Lower leg skin (tissue), 4 donors: ENCODE measurements at places on chromosomes 1 and 21. TPM values are rescaled to one million over a fixed set of nuclear protein-coding genes. Genes with fewer than 3 reads are reported as not detected.

The CSMD2 gene
- total RNA-seq: not detected

The SDE2 gene
- total RNA-seq: 29.7 TPM

The TEX38 gene
- not detected for total RNA-seq

- DNase-seq: no peak
Measured at GRCh38 chr21:34693192-34693810, 24.5 kb downstream of the CLIC6 start.

- no peak for DNase-seq
Measured at GRCh38 chr21:44996501-44996921, 56.7 kb downstream of the SLX9 start.

DNA sequence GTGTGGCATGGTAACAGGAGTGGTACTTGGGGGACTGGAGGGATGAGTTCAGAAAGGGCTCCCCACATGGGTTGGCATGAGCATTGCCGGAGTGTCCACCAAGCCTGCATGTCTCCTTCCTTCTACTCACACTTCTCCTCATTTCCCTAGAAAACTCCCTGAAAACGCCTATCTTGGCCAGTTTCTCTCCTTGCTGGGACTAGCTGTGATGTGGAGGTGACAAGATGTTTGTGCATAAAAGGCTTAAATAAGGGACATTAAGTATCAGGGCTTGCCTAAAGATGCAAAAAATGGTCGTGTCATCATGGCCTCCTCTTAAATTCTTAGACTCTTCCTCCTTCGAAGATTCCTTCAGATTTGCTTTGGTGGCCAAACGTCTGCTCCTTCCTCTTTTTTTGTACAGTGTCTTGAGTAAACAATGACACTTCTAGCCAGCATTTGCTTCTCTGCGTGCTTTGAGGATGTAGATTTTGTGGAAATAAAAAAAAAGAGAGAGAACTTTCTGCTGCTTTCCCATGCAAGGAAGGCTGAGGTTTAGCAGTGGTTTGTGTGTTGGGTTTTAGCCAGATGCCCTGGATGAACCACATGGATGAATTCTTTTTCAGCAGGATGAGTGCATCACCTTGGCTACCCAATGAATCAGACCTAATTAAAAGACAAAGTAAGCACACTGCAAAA, 239.1 kb upstream of the IRF2BP2 start:
- DNase-seq: no peak

DNA sequence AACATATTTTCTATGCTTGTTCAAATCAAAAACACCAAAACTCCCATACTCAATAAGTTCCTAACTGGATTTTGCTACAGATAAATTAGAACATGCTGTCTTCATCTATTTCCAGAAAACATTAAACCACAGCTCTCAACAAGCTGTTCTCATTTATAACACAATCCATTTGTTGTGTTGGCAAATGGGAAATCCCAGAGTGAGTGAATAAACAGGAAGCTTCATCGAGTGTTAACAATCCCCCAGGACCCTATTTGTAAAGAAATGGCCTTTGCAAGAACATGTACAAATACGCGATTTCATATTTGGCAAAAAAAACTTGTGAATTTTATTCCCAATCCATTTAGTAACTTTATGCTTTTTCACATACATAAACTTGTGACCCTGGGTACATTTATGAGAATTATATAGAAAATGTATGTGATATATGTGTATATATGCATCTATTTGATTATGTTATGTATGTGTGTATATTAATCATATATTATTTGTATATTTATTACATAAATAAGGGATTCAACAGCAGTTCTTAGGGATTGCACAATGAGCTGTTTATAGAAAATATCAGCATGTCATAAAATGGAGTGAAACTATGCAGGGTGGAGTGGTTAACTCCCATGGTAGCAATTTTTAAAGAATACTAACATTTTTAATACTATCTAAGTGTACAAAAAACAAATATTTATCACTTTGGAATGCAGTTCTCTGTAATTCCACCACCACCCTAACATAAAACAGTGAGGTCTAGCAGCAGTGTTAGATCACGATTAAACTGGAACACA, 160.0 kb downstream of the NEGR1 start:
- DNase-seq: no peak

The KCNE1 gene
- total RNA-seq: 0.79 TPM

- no peak for DNase-seq
Measured at GRCh38 chr21:38300141-38300578, 43.4 kb downstream of the KCNJ15 start.

The OR6K2 gene
- not detected for total RNA-seq

- no peak for DNase-seq
Measured at GRCh38 chr21:42629933-42630589, 23.4 kb upstream of the PDE9A start.

DNA sequence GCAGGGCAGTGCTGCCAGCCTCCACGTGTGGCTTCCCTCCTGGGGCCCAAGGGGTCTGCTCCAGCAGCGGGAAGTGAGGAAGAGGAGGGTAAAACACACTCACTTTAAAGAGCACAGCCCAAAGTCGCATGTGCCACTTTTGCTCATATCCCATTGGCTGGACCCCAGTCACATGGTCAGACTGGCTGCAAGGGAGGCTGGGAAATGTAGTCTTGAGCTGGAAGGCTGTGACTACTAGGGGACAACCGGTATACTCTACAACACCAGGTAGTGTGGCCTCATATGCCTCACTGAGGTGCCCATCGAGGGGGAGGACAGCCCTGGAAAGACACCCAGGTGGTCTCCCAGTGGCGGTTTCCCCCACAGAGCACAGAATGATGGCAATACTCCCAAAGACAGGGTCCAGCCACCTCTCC, 45.2 kb downstream of the CAMK2N1 start:
- no peak for DNase-seq

- no peak for DNase-seq
Measured at GRCh38 chr1:207821464-207822045, 69.7 kb downstream of the CD46 start.

The RIPK4 gene
- total RNA-seq: 64.1 TPM

DNA sequence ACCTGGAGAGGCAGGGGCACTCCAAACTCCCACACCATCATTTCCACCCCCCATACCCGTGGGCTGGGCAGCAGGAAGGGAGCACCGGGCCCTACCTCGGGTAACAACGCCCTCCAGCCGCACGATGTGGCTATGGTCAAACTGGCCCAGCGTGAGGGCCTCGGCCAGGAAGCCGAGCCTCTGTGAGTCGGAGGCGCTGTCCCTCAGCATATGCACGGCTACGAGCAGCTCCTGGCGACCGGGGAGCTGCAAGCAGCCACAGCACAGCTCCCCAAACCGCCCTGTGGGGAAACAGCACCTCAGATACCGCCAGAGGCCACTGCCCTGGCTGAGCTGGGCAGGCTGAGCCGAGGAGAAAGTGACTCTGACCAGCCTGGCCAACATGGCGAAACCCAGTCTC, 29.2 kb downstream of the CDCA8 start:
- DNase-seq: no peak

DNA sequence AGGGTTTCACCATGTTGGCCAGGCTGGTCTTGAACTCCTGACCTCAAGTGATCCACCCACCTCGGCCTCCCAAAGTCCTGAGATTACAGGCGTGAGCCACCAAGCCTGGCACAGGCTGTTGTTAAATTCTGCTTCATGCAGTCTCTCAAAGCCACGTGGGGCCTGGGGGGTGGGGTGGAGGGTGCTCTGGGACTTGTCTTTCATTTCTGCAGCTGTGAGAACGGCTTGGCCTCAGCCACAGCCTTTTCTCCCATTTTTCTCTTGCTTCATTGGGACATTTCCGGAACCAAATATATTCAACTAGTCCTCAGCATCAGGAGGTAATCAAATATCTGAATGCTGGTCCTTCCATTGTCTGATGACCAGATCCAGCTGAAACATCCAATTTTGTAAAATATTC, 27.6 kb upstream of the KCNE2 start:
- no peak for DNase-seq

- no peak for DNase-seq
Measured at GRCh38 chr1:12376236-12377045, 146.6 kb downstream of the VPS13D start.

The OR2T27 gene
- total RNA-seq: not detected

DNA sequence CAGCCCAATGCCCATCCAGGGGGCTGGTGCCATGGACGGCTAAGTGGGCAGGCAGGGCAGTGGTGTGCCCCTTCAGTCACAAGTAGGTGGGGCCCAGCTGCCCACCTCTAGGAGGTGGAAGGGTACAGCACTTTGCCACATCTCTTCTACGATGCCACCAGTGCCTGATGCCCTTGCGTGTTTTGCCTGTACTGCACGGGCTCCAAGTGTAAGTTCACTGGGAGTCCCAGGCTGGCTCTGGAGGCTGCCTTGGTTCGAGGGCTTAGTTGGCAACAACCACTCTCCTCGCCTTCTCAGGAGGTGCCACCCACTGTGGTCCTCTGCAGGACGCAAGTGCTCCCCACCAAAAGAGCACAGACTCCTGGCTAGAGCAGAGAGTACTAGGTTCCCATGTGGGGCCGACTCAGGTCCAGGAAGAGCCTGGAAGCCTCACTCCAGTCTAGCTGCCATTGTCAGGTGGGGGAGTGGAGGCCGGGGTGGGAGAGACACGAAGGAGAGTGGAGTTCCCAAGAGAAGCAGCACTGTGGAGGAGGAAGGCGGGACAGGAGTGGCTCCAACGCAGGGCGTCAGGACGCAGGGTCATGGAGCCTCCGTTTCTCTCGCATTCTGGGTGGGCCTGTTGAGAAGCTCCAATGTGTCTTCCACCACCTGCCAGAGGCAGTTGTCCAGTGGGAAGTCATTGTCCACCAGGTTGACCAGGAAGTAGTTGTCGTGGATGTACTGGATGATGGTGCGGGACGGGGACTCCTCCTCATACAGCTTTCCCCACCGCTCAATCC, 15.5 kb downstream of the MTHFR start:
- DNase-seq: no peak

The PTCH2 gene
- total RNA-seq: 1.7 TPM
